Thymus (tissue), 14 donors: ENCODE measurements at places on chromosomes 2 and 18.

DNA sequence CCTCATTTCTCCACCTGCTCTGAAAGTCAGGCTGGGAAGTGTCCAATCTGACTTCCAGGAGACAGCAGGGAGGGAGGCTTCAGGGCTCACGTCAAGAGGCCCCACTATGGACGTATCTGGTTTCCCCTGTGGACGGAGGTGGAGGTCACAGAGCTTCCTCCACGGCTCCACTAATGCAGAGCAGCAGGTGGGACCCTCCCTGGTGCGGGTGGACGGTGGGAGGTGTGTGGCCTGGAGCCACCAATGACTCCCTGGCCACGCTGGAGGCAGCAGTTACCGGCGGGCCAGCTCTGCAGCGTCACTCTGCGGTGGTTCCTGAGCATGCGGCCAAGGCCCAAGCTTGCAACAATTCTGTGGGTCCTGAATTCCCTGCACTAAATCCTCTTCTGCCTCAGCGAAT, 9.0 kb downstream of the CRACDL start:
- DNase-seq, result no peak

GRCh38 chr2:240225131-240225530, 84.7 kb upstream of the OTOS start:
- no peak for DNase-seq

- DNase-seq, result peak; percentile 27
Measured at GRCh38 chr2:161384864-161385263, 31.2 kb upstream of the TBR1 start.

- no peak for DNase-seq
Measured at GRCh38 chr2:36762764-36763490, 66.4 kb downstream of the VIT start.

GRCh38 chr2:144975881-144976280, 456.0 kb upstream of the ZEB2 start:
- DNase-seq, result no peak

- no peak for DNase-seq
Measured at GRCh38 chr2:200369886-200370285, 63.4 kb downstream of the SPATS2L start.

GRCh38 chr2:209773377-209773776, 1.7 kb downstream of the UNC80 start:
- no peak for DNase-seq

- DNase-seq, result no peak
Measured at GRCh38 chr2:109230941-109231420, 102.0 kb downstream of the SH3RF3 start.

DNA sequence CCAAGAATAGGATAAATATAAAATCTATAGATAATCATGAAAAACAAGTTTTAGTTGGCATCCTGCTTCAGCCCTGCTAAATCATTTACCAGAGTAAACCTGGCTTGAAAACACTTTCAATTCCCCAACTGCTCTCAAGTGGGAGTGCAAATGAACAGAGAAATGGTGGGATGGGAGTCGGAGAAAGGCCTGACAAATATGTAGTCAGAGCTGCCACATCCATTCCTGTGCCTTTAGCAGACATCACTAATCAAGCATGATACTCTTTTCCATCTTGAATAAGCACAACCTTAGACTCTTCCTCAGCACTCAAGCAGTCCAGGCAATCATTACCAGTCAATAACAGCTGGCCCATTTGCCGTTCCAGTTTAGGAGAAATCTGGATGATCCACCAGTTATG, 101.3 kb downstream of the ANKRD44 start:
- DNase-seq, result no peak

- no peak for DNase-seq
Measured at GRCh38 chr2:174522553-174522952, 35.7 kb upstream of the GPR155 start.

- no peak for DNase-seq
Measured at GRCh38 chr2:188752311-188752710, 221.9 kb upstream of the COL3A1 start.

DNA sequence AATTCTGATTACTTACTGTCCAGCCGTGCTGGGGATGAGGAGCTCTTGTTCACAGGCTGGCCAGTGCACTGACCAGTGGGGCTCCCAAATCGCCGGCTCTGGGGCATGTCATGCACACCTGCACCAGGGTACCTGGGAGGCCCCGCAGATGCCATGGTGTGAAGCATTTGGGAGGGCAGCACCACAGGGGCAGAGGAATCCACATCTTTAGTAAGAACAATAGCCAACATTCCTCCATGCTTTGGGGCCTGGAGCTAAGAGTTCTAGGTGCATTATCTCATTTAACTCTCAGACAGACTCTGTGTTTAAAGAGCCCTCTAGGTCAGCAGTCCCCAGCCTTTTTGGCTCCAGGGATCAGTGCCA, 104.2 kb downstream of the ACKR3 start:
- no peak for DNase-seq

GRCh38 chr2:72993933-72994280, 76.6 kb downstream of the EMX1 start:
- DNase-seq, result no peak

GRCh38 chr2:223735659-223736244, 101.6 kb downstream of the AP1S3 start:
- no peak for DNase-seq

- no peak for DNase-seq
Measured at GRCh38 chr2:194718881-194719280, 938.1 kb upstream of the SLC39A10 start.

GRCh38 chr2:218224186-218224585, 7.2 kb downstream of the ARPC2 start:
- no peak for DNase-seq

- no peak for DNase-seq
Measured at GRCh38 chr2:178830451-178830850, 23.2 kb upstream of the TTN start.

GRCh38 chr2:236882930-236883329, 202.8 kb upstream of the COPS8 start:
- DNase-seq, result no peak

GRCh38 chr2:59899692-59900091, 653.8 kb downstream of the BCL11A start:
- no peak for DNase-seq

DNA sequence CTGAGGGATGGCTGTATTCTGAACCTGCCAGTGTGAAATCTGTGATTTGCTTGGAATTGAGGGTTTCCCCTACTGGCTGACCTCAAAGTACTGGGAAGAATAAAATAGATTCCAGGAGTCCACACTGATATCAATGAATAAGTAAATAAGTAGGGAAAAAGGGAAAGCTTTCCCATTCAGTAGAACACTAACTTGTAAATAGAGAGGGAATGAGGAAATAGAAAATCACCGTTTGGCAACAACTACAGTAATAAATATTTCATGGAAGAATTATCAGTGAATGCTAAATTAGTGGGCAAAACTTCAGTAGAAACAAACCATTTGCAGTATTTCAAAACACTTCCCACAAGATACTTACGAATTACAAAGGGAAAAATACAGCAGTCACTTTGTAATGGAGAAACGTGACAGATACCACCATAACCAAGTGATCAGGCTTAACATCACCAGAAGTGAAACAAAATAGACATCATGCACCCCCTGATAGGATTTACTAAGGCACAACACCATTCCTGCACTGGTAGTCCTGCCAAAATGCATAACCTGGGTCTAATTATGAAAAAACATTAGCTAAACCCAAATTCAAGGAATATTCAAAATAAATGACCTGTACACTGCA, 88.5 kb downstream of the ICA1L start:
- no peak for DNase-seq

DNA sequence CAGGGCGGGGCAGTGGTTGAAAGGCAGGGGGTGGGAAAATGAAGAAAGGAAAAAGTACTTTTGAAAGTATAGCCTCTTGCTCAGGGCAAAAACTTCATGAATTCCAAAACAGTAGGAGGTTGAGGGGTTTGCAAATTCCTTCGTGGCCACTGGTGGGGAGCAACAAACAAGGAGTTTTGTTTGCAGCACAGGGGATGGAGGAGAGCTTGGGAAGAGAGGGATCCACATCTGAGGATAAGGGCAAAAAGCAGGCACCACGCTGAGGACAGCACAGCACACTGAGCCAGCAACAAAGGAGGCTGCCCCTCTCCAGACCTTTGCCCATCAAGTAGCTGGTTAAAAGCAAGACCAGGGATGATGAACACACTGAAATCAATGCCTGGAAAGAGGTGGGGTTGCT, 148.9 kb downstream of the TCF4 start:
- no peak for DNase-seq

DNA sequence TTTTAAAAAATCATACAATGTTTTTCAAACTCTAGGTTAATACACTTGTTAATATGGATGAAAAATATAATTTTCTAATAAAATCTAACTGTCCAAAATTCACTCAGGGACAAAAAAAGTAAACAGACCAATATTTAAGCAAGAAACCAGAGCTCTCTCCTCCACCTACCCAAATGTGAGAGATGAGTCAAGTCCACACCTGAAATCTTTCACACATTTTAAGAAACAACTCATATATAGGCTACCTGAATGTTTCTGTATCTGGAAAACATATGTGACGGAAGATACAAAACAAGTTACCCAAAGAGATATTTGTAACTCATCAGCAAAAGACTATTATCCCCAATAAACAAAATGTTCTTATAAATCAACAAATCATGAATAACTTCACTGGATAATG, 20.2 kb downstream of the ZNF516 start:
- DNase-seq, result no peak

GRCh38 chr2:188091220-188091619, 200.5 kb upstream of the GULP1 start:
- DNase-seq, result no peak

- DNase-seq, result no peak
Measured at GRCh38 chr2:218465987-218466633, 47.2 kb downstream of the VIL1 start.

- no peak for DNase-seq
Measured at GRCh38 chr2:95266781-95267430, 7.3 kb upstream of the PROM2 start.

DNA sequence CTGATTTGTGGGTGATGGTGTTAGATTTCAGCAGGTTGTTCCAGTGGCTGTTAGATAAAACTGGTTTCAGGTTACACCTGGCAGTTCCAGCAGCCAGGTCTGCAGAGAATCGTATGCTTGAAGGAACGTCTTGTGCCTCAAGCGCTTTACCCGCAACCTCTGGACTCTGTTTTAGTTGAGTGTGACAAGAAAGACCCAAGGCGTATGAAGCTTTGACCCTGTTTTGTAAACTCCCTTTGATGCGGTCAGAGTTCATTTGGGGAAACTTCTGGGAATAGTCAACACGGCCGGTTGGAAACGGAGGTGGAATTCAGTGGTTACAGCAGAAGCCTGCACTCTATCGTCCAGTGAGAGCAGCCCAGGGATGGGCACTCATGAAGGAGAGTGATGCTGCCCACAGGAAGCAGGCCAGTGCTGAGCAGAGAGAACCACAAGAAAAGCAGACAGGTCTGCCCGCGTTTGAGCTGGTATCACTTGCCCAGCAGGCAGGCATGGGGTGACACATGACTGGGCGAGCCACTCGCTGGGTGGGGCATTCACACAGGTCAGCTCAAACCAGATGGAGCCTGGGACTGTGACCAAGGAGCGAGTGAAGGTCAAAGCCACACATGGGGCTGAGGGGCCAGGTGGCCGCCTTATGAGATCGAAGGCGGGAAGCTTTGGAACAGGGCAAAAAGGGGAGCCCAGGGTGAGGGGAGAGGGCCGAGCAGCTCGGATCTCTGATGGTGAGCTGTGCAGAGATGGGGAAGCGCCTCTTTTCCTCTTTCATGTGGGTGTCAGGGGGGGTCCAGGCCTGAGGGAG, 99.6 kb upstream of the MBOAT2 start:
- no peak for DNase-seq

GRCh38 chr2:230716588-230716987, 3.9 kb downstream of the CAB39 start:
- no peak for DNase-seq

DNA sequence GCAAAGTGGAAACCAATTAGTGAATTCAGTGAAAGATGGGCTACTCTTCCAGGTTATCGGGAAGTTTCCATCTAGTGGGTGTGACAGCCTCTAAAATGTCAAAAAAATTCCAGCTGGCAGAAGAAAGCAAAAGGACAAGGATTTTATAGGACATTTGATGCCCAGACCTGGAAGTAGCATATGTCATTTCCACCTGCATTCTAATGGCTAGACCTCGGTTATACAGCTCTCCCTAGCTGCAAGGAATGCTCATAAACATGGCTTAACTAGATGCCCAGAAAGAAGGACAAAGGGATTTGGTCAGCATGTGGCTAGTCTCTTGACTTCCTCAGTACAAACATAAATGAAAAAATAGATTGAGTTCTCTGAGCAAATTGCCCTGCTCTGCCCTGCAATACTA, 215.4 kb downstream of the NYAP2 start:
- DNase-seq, result no peak

- no peak for DNase-seq
Measured at GRCh38 chr2:210389856-210390255, 74.9 kb upstream of the MYL1 start.

GRCh38 chr2:233691443-233692433, 952 bp upstream of the UGT1A6 start:
- no peak for DNase-seq

DNA sequence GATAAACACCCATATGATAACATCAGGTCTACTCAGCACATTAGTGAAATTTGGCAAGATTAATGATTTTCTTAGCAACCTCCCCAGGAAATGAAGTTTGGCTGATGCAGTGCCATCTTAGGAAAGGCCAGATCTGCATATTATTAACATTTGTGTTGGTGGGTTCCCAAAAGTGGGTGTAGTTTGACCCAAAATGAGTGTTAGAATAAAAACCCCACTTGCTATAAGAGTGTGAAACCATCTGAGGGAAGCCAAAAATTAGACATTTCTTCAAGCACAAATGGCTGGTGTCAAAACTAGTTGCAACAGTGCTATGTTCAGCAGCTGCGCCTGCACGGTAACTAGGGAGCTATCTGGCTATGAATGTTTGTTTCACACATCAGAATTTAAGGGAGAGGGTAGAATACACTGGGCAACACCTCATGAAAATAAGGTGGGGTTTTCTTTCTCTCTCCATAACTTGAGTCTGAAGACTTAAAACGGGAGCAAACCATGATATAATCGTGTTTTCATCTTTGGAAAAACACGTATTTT, 15.9 kb upstream of the CSRNP3 start:
- no peak for DNase-seq

- no peak for DNase-seq
Measured at GRCh38 chr2:174049895-174050294, 84.7 kb upstream of the SP3 start.
